Neural crest cell (in vitro differentiated cells): ENCODE measurements at places on chromosomes 2 and 18. TPM values are rescaled to one million over a fixed set of nuclear protein-coding genes. Genes with fewer than 3 reads are reported as not detected.

DNA sequence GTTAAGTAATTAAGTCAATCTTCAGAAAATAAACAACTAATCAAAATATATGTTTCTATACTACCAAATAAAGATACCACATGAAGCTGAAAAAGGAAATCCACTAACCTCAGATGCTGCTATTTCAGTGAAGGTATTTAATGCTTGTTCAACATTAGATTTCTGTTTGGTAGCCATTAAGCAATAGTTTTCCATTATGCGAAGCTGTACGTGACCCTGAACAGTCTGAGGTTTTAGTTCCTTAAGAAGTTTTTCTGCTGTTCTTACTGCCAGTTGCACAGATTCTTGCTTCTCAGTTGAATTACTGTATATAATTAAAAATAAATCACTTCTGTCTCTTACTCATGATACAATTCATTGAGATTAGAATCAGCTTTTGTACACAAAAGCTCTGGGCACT is 65.4 kb downstream of the TTC21B start:
- H3K4me3 ChIP-seq: no peak overlapping the region
- no peak overlapping the region for H3K27ac ChIP-seq
- H3K36me3 ChIP-seq: peaks cover 25% of the 10 kb centered on the region

Gene SCYGR8
- total RNA-seq: not detected in 2 replicates

DNA sequence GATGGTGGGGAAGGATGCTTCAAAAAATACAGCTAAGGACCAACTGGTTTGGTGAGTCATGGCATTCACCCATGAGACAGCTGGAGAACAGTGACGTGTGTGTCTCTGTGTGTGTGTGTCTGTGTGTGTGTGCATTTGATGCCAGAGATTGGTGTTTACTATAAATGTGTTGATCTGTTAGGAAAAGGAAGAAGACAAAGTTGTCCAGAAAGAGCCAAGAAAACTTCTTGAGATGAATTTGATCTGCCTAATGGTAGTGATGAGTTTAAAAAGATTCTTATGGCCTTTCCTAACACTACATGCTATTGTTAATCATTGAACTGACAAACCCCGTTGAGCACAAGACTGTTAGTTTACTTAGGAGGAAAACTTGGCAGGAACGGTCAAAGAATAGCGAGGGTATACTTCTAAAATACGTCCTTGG is 36.4 kb upstream of the IL1R1 start:
- no peaks in the 10 kb centered on the region for H3K27me3 ChIP-seq
- no peaks in the 10 kb centered on the region for H3K36me3 ChIP-seq
- no peak overlapping the region for H3K4me3 ChIP-seq
- DNase-seq: no peak

GRCh38 chr2:21269382-21269781 is 145.6 kb downstream of the TDRD15 start:
- H3K27me3 ChIP-seq: no peaks in the 10 kb centered on the region
- peaks cover 59% of the 10 kb centered on the region for H3K4me1 ChIP-seq
- no peak for DNase-seq

Gene GKN1
- not detected in 2 replicates for total RNA-seq
